Neural progenitor cell (in vitro differentiated cells): ENCODE measurements at places on chromosomes 7 and 10. TPM values are rescaled to one million over a fixed set of nuclear protein-coding genes. Genes with fewer than 3 reads are reported as not detected.

Gene IGF2BP3
- 172 and 242 TPM in 2 replicates for total RNA-seq

Gene KAZALD1
- 0.77 and 1.8 TPM in 2 replicates for total RNA-seq

Gene PRR15
- 0.77 and 1.7 TPM in 2 replicates for total RNA-seq

Gene CYP2C9
- total RNA-seq = not detected in 2 replicates

Gene SH2D4B
- 0.06 and 0.11 TPM in 2 replicates for total RNA-seq

Gene FBXO24
- 1.2 and 2.5 TPM in 2 replicates for total RNA-seq

Gene BMI1
- 39.9 and 59.1 TPM in 2 replicates for total RNA-seq

Gene IRF5
- total RNA-seq = 0.22 and 0.28 TPM in 2 replicates

Gene ZNF853
- 6.2 and 8.2 TPM in 2 replicates for total RNA-seq

Gene HPSE2
- total RNA-seq = 3.4 and 4.3 TPM in 2 replicates

Gene FRMD4A
- 20.2 and 22.6 TPM in 2 replicates for total RNA-seq

Gene PBLD
- total RNA-seq = 3.2 and 5.8 TPM in 2 replicates

DNA sequence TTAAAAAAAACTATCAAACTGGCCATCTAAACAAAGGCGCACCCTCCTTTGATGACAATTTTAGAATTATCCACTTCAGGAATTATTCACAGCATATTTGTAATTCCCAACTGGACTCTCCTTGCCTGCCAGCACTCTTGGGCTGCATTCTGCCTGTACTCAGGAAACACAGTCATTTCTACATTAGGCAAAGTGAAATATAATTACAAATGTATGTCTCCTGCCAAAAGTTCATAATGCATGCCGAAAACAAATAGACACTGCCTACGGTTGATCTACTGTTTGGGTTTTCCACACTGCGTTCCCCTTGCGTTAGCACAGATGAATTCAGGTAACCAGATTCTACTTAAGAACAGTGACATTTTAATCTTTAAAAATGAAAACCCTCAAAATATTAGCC, 1.9 kb downstream of the HGF start:
- DNase-seq = no peak

DNA sequence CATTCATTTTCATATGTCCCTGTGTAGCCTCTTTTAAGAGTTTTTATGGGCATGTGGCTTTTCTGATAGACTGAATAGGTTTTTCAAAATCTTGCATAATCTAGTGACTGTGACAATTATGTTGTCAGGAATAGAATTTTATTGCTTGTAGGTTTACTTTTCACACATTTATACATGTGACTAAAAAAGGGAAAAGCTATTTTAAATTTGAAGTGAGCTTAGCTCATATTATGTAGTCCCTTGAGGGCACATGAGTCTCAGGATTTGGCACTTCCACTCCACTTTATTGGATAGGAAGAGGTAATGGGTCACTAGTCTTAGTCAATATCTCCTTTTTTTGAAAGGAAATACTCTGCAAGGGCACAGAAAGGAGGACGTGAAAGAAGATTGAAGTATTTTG, 247.3 kb downstream of the SUGCT start:
- DNase-seq = no peak

DNA sequence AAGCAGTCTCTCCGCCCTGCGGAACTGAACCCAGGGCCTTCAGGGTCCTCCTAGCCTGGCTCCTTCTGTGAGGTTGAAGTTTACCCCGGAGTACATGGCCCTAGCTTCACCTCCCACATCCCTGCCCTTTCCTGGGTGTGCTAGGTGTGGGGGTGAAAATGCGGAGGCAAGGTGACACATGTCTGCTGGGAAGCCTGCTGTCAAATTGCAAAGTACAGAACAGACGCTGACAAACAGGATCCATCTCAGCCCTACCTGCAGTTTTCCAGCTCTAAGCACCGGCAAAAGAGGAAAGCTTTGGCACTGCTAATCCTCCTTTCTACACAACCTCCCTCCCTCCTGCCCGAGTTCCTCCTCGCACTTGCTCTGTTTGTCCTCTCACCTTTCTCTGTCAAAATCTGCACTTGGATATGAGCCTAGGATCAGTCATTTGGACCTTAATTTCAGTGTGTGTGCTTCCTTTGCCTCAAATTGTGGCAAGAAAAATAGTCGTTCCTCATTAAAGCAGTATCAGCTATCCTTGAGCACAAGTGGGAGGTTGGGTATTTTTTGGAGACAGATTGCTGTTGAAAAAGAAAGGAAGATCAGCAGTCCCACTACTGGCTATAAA, 14.4 kb upstream of the GPR15LG start:
- no peak for DNase-seq

DNA sequence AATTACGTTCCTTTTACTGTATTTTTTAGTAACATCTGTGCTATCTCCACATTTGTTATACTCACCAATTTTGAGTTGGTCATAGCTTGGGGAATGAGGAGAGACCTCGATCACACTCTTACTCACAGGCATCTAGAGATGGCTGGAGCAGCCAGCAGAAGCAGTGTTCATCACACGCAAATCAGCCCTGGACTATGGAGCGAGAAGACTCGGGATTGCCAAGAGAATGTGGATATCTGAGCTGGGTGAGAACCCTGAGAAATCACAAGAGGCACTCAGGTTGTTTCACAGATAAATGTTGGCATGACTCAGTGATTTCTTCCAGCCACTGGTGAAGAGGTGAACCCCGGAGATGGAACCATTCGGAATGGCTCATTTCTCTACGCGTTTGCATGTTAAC, 820.1 kb upstream of the IGFBP3 start:
- no peak for DNase-seq

DNA sequence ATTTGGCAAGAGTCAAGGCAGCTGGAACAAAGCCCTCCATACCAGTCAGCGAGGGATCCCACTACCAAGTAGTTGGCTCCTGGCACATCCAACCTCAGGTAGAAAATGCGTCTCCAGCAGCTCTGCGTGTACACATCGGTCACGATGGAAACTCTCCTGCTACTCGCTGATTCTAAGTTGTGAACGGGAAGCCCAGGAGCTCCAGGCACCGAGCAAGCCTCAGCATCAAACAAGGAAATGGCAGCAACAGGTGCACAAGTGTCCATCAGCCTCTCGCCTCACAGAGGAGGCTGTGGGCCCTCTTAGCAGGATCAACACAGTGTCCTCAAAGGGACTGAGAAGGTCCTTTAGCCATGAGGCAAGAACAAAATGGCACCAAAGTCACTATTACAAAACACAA, 127.0 kb downstream of the TCERG1L start:
- no peak for DNase-seq

GRCh38 chr10:126468876-126469643, 80.8 kb upstream of the ADAM12 start:
- no peak for DNase-seq

- no peak for DNase-seq
These were observed 20.8 kb upstream of the GHITM start for GRCh38 chr10:84118395-84119006.

DNA sequence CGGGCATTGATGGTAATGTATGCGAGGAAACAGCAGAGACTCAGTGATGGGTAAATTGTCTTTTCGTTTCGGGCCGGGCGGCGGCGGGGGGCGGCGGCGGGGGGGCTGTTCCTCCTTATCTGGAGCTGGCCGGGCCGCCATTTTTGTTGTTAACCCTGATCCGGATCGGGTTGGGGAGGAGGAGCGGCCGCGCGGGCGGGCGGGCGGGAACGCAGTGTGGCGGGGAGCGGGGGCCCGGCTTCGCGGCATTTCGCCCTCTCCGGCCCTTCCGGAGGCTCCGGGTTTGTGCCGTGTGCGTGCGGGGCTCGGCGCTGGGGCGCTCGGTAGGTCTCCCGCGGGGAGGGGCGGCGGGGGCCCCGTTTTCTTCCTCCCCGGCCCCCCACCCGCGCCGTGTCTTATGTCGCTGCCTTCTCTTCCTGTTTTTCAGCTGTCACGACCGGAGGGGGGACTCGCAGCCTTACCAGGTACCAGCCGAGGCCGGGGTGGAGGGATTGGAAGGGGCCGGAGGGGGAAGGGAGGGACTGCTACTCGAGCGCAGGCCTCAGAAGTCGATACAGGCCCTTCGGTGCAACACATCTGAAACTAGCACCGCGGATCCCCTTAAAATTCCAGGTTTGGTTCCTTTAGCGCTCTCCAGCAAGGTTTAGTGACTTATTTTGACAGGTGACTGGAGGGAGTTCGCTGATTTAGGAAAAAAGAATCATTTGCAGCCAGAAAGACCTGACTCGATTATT, 820 bp downstream of the WAC start:
- DNase-seq = peak; percentile 79

GRCh38 chr7:26167303-26167934, 15.4 kb downstream of the NFE2L3 start:
- DNase-seq = no peak

GRCh38 chr10:25405871-25406270, 231.1 kb downstream of the GPR158 start:
- DNase-seq = no peak

- DNase-seq = no peak
These were observed 15.1 kb upstream of the AKR1B10 start for GRCh38 chr7:134512271-134512670.

DNA sequence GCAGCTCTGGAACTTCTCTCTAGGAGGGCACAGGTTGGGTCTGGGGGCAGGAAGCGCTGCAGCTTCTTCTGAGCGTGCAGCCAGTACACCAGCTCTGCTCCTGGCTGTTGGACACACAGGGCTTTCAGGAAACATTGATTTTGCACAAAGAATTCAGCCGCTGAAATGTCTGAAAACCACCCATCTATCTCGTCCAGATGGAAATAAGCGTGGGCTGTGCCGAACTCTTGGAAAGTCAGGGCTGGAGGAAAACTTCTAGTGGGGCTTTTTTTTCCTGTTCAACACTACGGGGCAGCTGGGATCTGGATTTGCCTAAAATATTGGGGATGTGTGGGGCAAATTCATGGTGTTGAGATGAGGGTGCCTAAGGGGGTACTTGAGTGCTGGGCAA, 31.2 kb downstream of the PALD1 start:
- no peak for DNase-seq

- DNase-seq = no peak
These were observed 142.9 kb downstream of the CTTNBP2 start for GRCh38 chr7:117730390-117730789.

GRCh38 chr10:18829259-18829658, 170.0 kb downstream of the ARL5B start:
- no peak for DNase-seq

DNA sequence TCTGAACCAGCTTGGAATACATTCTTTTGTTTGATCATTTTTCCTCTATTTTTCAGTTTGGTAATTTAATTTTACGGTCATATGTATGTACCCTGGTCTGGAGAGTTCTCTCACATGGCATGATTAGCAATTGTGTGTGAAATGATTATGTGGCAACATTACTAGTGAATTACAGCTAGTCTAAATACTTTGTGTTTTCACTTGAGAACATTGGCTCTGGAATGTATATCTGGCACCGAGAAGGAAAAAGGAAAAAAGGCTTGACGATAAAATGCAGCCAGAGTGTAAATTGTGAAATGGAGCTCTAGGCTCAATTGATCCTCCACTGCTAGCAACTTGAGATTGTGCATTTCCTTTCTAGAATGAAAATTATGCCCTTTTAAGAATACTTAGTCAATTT, 397.2 kb downstream of the EXOC4 start:
- DNase-seq = no peak

- DNase-seq = no peak
These were observed 149.6 kb downstream of the CYP26A1 start for GRCh38 chr10:93223336-93223735.
